NCI-H187 treated with DMSO at 0.1 percent for 48 hours (cell line): ENCODE measurements at places on chromosomes 4 and X.

DNA sequence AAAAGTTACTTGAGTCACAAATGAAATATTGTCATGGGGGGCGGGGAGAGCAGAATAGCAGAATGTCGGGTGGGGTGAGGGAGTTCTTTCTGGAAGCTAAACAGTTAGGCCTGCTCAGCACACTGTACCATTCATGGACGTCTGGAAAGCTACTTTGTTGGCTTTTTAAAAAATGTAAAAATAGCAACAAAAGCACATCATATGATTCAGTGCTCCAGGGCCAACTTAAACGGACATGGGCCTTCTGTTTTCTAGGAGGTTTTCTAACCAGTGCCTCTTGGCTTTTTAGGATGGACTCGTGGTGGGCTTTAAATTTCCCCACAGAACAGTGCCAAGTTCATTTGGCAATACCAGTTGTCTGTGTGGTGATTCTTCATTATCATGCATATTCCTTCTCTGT lies 57.4 kb upstream of the CLCN4 start:
- DNase-seq = no peak

DNA sequence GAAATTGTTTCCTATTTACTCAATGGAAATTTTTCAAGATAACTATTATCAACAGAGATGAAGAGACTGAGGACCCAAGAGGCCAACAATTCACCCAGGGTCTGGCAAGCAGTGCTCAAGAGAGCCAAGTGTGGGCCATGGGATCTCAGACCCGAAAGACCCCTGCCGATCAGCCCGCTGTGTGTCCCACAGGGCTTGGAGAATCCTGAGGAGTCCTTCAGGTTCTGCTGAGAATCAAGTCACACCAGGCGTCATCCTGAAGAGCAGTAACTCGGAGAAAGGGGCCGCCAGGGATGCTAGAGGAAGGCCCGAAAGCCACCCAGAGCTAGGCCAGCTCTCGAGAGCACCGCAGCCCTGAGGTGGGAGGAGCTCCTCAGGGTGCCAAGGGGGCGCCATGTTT lies 48.7 kb downstream of the FGFRL1 start:
- no peak for DNase-seq

DNA sequence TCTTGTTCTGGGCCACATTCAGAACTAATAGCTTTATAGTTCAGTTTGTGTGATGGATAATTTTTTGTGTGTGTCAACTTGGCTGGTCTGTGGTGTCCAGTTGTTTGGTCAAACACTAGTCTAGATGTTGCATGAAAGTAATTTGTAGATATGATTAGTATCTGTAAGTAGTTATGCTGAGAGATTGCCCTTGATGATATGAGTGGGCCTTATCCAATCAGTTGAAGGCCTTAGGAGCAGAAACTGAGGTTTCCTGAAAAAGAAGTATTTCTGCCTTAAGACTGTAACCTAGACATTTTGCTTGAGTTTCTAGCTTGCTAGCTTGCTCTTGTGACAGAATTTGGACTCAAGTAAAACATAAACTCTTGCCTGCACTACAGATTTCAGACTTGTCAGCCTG lies 30.4 kb downstream of the STIM2 start:
- no peak for DNase-seq

DNA sequence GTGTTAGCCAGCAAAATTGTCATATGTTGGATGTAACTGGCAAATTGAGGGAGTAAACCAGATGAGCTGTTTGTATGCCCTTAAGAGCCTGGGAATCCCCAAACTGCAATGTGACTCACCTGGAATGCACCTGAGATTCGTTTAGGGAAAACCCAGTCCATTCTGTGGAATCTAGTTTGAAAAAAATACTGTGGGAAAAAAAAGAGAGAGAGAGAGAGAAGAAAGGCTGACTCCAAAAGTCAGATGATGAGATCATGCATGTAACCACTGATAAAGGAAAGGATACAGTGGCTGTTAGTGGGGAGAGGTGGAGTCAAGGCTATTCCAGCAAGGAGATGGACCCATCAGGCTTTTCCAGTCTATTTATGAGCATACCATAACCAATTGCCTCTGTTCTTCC lies 48.5 kb downstream of the SLC9A7 start:
- DNase-seq = no peak

- DNase-seq = no peak
Measured at GRCh38 chr4:111449657-111450056, 695.6 kb upstream of the FAM241A start.

DNA sequence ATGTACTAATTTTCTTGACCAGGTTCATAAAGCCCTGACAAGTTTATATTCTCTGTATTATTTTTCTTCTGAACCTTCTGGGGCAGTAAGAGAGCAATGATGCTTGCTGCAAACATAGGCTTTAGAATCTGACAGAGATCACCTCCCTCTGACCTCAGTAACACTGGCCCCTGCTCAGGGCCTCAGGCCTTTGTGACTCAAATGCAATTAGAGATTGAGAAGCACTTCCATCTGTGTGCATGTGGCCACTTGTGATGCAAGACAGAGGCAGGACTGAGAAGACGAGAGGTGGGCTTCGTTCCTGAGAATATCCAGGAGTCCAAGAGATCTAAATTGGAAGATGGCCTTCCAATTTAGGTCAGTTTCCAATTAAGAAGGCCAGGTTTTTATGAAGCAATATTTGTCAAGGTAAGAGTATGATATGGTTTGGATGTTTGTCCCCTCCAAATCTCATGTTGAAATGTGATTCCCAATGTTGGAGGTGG lies 82.8 kb upstream of the VEGFC start:
- no peak for DNase-seq

- DNase-seq = no peak
Measured at GRCh38 chr4:182143822-182144625, 99.2 kb upstream of the TENM3 start.

- peak; percentile 40 for DNase-seq
Measured at GRCh38 chr4:81724925-81725329, 253.2 kb upstream of the RASGEF1B start.

DNA sequence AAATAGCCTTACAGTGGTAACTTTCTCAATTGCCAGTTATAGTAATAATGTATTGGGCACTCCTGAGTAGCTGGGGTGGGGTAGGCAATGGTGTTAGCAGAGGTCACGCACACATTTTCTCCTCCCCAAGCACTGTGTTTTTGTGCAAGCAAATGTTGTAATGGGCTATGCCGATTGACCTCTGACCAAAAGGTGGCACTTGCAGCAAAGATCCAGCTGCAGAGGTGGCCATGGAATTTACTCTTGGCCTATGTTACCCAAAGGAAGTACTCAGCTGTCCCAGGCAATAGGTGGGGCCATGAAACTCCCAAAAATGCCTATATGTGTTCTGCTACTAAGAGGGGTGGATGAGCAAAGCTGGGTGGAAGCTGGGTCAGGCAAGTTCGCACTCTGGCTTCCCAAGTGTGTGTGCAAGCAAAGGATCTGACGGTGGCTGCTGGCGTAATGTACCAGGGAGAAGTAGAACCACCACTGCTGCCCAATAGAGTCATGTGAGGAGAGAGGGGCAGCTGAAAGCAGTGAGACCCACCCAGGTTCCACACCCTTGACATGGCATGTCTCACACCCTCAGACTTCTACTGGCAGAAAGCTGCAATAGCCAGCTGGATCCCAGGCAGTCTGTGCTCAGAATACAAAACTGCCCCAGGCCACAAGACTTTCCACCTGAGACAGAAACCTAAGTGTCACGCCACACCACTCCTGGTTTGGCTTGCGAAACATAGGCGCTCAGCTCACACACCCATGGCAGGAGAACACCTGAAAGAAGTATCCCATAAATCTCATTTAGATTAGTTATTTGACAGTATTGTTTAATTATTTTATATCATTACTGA lies 353.3 kb upstream of the EMCN start:
- no peak for DNase-seq

GRCh38 chrX:110081740-110082139 lies 78.8 kb downstream of the TMEM164 start:
- DNase-seq = no peak

- DNase-seq = no peak
Measured at GRCh38 chrX:44871931-44872820, 812 bp upstream of the KDM6A start.

- no peak for DNase-seq
Measured at GRCh38 chr4:1199556-1200331, 27.4 kb upstream of the SPON2 start.

- DNase-seq = no peak
Measured at GRCh38 chr4:187475901-187476300, 519.7 kb upstream of the ZFP42 start.
